ENCODE measurements at places on chromosomes 4 and X.
A peak's percentile ranks its signal among the peaks of the same experiment; 100 is the strongest.

DNA sequence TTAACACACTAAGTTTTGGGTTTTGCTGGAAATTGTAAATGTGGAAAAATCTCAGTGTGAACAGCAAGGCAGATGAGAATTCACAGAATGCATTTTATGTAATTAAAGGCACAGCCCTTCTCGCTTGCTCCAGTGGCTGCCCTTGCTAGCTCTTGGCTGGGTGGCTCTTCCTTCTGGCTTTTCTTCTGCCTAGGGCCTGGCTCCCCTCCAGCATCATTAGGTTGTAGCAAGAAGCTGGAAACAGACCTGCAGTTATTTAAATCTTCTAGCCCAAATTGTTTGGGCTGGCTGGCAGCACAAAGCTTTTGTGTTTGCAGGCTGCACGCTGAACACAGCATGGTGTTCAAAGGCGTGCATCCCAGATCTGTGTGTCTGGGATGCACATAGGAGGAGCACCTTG is 56.5 kb downstream of the LIMCH1 start:
- no peak for DNase-seq

DNA sequence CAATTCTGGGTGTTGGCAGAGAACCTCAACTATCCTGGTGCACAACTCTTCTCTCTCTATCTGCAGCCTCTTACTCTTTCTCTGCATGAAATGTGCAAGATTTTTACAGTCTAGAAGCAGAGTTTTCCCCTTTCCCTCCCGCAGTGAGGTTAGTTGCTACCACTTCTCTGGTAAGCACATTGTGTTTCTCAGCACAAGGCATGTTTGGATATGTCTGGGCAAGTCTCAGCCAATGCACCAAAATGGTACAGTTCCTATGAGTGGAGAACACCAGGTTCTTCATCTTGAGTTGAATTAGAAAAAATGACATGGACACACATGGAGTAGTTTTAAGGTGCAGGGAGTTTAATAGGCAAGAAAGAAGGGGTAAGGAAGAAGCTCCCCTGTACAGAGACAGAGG is 187.0 kb downstream of the CCNG2 start:
- no peak for DNase-seq

DNA sequence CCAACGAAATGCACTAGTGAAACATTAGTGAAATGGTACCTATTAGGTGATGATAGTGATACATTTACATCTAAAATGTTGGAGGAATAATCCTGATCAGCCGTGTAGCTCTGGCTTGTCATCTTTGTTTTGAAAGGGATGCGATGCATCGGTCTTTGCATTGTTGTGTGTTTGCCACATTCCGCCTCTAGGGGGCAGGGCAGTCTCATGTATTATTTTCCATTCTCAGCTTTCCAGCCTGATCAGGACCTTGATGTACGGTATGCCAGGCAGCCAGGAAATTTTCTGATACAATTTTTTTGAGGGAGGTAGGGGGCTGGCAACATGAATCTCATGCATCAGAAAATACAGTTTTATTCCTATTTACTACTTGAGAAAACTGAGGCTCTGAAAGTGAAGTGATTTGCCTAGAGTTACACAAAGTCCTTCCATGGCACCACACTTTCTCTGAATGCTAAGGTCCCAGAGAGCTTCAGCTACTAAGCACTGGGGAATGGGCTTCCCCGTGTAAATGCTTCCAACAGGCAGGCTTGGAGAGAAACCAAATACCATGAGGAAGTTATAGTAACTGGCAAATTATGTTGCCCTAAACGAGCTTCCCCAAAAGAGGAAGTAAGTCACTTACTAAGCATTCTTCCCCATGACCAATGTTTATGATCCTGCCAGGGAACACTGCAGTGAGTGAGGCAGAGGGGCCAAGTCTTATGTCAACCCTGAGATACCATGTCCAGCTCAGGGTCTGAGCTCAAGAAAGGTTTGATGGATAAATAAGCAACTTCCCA is 31.8 kb upstream of the IQSEC2 start:
- DNase-seq, result peak; percentile 27

GRCh38 chr4:89704651-89705395 is 132.1 kb downstream of the SNCA start:
- DNase-seq, result no peak

DNA sequence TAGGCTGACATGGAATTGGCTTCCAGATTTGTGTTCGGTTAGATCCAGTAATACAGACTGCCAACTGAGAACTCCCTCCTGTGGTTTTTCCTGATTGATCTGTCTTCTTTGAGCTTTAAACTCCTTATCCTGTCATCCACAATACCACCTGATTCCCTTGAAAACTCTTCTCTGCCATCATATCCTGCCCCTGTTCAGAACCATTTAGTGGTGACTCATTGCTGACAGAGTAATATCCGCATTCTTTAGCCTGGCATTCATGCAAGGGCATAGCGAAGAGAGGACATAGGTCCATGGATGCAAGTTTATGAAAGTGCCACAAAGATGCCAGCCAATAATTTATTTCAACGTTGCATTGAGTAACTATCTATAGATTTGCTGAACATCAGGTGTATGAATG is 76.6 kb downstream of the ITIH6 start:
- no peak for DNase-seq

- DNase-seq, result no peak
Observed at GRCh38 chrX:40755291-40756249, 20.2 kb upstream of the MED14 start.

- no peak for DNase-seq
Observed at GRCh38 chrX:20254712-20255299, 11.9 kb downstream of the RPS6KA3 start.

GRCh38 chrX:55867181-55867651 is 149.7 kb downstream of the RRAGB start:
- DNase-seq, result no peak

- DNase-seq, result no peak
Observed at GRCh38 chr4:126533146-126533805, 1099.5 kb upstream of the INTU start.

DNA sequence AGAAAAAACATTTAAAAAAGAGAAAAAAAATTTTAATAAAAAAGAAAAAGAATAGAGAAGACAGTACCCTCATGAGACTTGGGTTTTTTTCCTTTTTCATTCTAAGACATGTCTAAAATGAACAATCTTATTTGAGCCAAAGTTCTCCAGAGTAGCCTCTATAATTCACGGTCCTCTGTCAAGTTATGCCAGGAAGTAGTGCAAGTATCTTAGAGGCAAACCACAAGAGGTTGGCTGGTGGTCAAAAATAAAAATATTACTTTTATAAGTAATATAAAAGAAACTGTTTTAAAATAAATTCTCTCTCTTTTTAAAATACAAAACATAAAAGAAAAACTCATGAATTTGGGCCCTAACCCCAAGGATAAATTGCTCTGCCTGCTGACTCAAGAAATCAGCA is 26.5 kb downstream of the HNRNPDL start:
- DNase-seq, result no peak

GRCh38 chr4:148574911-148575310 is 132.7 kb upstream of the NR3C2 start:
- DNase-seq, result no peak

DNA sequence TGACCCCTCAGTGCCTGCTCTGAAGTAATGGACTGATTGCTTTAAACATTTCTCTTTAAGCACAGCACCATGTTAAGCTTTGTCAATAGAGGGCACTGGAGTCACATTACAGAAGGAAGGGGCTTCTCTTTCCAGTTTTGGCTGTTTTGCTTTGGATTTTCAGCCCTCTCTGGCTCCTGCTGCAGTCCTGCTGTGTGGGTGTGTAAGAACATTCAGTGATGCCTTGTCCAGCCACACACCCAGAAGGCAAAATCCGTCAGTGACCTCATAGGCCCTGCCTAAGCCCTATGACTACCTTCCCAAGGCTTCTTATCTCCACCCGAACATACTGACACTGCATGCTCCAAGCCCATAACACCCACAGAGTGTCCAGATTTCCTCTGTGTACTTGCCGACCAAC is 215.3 kb upstream of the CTSO start:
- DNase-seq, result no peak

DNA sequence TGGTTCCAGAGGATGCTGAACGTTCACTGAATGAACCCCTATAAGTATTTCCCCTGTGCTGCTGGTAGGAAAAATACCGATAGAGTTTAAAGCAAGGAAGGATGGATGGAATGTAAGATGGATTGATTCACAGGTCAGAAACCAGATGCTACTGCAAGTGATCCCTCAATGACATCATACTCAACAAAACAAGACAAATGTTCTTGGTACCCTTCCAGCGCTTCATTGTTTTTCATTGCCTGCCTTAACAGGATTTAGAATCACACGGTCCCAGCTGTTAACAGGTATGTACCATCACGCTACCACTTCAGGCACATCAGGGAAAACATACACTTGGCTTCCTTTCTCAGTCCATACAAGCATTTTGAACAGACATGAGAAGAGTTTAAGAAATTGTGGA is 118.1 kb upstream of the TLR3 start:
- no peak for DNase-seq

DNA sequence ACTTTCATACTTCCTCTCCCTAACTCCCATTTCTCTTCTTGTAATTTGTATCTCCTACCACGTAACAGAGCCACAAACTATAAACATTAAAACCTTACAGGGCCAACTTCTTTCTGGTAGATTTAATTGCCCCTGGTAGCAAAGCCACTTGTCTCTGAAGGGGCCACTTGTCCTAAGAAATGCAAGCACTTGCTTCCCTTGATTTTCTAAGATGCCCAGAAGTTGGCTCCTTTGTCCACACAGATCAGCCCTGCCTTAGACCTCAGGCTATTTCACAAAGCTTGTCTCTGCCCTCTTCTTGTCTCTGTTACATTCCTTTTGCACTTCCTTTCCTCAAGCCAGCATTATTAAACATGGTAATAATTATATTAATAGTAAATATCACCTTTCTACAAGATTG is 80.6 kb upstream of the CXXC4 start:
- DNase-seq, result no peak

DNA sequence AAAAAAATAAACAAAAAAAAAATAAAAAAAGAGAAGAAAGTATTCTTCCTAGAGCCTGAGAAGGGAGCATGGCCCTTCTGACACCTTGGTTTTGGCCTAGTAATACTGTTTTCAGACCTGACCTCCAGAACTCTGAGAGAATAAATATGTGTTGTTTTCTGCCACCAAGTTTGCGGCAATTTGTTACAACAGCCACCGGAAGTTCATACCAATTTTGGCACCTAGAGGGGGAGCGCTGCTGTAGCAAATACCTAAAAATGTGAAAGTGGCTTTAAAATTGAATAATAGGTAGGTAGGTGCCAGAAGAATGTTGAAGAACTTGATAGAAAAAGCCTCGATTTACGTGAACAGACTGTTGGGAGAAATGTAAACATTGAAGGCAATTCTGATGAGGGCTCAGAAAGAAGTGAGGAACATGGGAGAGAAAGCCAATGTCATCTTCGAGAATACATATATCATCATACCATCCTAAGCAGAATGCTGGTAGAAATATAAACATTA is 27.5 kb upstream of the SPACA5B start:
- DNase-seq, result no peak

- no peak for DNase-seq
Observed at GRCh38 chr4:83993774-83994173, 457.9 kb downstream of the GPAT3 start.

DNA sequence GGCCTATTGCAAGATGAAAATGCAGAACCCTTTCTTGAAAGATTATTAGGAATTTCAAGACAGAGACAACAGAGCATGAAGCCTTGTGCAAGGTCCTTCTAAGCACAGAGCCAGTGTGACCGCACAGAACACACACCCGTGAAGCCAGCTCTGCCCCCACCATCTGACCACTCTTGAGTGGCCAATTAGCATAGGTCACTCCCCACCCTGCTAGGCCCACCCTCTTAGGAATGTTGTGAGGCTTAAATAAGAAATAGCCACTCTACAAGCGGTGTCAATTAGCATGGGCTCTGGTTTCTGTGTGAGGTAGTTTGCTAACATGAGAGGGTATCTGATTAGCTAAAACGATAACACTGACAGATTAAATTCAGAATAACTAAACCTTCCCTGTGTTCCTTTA is 152.9 kb downstream of the PTTG2 start:
- no peak for DNase-seq

DNA sequence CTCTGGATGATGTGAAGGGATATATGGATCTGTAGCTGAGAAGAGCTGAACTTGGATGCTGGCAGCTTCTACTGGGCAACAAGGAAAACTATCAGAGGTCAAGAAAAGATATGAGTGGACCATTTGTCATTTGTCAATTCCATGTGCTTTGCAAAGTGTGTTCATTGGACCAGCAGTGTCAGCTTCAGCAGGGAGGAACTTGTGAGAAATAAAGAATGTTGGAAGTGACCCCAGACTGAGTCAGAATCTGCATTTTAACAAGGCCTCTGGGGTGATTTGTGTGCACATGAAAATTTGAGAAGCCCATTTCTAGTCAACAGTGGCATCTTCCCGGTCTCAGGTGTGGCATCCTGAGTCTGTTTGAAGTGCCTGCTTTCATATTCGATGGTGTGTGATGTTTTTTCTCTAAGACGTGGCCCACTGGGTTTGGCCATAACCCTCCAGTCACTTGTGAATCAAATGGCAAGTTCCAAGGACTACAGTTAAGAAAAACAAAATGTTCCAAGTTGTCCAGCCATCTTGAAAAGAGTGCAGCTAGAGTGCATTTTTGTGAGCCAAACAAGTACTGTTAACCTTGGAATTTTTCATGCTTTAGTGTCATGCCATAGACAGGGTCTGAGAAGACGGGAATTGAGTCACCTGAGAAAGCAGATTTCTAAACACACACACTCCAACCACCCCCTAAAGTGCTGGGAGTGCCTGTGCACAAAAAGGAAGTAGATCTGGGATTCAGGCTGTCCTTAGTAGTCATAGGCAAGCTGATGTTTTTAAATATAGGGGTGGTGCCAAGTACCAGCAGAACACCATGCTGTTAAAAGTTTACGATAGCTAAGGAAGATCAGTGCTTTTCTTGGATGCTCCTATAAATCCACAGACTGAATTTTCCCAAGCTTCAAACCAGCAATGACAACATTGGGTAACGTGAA is 26.4 kb downstream of the GPM6B start:
- DNase-seq, result no peak

DNA sequence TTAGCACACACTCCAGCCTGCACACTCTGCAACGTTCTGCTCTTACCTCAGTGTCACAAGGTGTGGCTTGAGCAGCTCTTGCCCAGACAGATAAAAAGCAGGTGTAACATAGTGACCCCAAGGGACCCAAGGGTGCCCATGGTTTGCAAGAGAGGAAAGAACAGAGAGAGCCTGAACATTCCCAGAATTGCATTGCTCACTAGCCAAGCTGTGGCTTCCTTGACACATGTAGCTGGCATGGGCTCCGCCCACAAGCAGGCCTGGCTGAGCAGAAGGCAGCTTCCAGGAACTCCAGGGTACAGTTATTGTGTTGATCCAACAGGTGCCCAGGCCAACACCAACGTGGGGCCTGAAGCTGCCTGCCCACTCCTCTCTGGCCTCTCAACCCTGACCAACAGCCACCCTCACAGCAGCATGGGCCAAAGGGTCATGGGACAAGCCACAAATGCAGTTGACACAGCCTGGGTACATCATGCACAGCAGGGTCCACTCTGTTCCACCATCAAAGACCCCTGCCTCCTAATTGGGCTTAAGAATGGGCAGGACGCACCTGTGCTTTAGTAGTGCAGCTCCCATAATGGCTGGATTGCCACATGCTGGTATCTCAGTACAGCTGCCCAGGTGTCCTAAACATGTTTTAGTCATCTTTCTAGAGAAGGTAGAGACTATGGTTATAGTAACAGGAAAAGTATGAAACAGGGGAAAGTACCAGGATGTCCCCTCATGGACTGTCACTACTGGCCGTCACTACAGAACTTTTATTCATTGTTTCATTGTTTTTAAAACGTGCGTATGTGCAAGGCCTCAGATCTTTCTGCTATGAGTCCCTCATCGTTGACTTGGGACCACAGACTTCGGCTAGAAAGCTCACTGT is 73.7 kb upstream of the ACSL1 start:
- DNase-seq, result no peak

All from activated effector memory CD4-positive, alpha-beta T cell treated with Interleukin-2 at 50 U/mL for 16 hours (primary cell).